ENCODE measurements at places on chromosomes 2 and 18.

- DNase-seq = no peak
Observed at GRCh38 chr2:111225856-111226255, 105.1 kb downstream of the BCL2L11 start.

- no peak for DNase-seq
Observed at GRCh38 chr2:28357055-28357454, 35.6 kb upstream of the FOSL2 start.

- no peak for DNase-seq
Observed at GRCh38 chr2:106614511-106615291, 127.5 kb downstream of the CD8B2 start.

GRCh38 chr2:71453404-71454220, at the start of gene DYSF:
TSS of gene DYSF (plus strand) at chr2:71453561.
- DNase-seq = no peak

DNA sequence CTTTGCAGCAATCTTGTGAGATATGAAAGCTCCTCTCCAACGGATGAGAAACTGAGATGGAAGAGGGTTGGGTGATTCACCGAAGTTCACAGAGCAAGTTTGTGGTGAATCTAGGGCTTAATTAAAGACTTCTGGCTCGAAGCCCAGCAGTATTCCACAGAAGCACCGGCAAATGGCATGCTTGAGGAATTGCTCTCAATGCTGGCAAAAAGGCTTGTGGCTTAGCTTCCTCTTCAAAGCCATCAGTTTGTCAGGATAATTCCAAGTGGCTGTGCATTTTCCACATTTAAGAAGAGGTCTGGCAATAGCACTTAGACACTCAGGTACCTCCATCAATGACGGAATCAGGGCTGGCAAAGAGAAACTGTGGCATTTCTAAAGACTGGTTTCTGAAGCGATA, 98.7 kb upstream of the SLC66A3 start:
- no peak for DNase-seq

- DNase-seq = no peak
Observed at GRCh38 chr2:147989809-147990403, 30.6 kb downstream of the ORC4 start.

- DNase-seq = no peak
Observed at GRCh38 chr18:49915352-49915751, 102.0 kb upstream of the ACAA2 start.

DNA sequence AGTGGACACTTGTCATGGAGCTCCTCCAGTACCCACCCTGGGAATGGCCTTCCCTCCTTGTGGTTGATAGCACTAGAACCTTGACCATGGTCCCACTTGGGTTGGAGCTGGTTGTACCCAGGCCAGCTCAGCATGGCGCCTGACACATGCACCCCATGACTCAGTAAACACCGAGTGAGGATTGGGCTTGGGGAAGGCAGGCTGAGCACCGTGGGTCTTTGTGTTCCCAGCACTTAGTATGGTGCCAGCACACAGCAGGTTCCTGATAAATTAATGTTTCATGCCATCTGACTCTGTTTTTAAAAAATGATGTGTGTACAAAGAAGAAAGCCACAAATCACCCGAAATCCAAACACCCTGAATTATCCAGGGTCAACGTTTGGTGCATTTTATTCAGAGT, 69.8 kb downstream of the CIB4 start:
- no peak for DNase-seq

DNA sequence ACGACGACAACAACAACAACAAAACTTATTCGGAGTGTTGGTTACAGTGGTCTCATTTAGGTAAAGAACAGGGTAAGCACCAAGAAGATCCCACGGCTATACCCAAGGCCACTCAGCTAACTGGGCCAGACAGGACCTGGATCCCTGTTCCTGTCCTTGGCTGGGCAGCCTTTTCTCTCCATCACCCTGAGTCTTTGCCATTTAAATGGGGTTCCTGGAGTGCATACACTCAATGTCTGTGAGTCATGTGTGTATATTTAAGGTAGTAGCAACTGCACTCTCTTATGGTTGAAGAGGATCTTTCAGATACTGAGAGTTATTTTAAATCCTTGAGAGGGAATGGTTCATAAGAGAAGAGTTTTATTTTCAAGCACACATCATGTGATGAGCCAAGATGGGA, 35.3 kb downstream of the ADCYAP1 start:
- no peak for DNase-seq

GRCh38 chr2:157254041-157254440, 3.5 kb upstream of the GALNT5 start:
- no peak for DNase-seq

DNA sequence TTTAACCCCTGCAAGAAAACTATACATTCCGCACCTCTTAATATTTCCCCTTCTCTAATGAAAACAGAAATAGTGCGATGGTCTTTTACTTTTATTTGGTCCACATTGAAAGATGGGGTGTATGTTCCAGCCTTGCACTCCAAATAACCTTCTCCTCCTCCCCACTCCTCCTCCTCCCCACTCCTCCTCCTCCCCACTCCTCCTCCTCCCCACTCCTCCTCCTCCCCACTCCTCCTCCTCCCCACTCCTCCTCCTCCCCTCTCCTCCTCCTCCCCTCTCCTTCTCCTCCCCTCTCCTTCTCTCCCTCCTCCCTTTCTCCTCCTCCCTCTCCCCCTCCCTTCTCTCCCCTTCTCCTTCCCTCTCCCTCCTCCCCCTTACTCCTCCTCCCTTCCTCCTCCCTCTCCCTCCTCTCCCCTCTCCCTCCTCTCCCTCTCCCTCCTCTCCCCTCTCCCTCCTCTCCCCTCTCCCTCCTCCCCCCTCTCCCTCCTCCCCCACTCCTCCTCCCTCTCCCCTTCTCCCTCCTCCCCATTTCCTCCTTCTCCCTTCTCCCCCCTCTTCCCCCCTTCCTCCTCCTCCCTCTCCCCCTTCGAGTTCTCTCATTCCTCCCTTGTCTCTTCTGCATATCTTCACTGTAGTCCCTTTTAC, 70.4 kb downstream of the ZNF532 start:
- no peak for DNase-seq

GRCh38 chr2:120555092-120555491, 180.6 kb upstream of the GLI2 start:
- no peak for DNase-seq

DNA sequence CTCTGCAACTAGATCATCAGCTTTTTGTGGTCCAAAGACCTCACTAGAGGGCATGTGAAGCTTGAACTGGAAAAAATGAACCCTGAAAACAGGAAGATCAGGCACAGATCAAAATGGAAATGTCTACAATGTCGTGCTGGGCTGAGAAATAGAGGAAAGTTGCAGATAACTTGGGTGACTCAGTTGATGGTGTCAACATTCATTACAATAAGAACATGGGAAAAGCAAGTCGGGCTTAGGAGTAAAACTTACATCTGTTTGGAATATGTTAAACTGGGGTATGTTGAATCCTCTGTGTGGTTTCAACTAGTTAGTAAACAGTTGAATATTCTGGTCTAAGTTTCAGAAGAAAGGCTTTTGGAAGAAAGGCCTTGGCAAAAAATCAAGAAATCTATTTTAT, 940.4 kb downstream of the ERBB4 start:
- no peak for DNase-seq

- no peak for DNase-seq
Observed at GRCh38 chr2:179596018-179596417, 265.4 kb downstream of the ZNF385B start.

DNA sequence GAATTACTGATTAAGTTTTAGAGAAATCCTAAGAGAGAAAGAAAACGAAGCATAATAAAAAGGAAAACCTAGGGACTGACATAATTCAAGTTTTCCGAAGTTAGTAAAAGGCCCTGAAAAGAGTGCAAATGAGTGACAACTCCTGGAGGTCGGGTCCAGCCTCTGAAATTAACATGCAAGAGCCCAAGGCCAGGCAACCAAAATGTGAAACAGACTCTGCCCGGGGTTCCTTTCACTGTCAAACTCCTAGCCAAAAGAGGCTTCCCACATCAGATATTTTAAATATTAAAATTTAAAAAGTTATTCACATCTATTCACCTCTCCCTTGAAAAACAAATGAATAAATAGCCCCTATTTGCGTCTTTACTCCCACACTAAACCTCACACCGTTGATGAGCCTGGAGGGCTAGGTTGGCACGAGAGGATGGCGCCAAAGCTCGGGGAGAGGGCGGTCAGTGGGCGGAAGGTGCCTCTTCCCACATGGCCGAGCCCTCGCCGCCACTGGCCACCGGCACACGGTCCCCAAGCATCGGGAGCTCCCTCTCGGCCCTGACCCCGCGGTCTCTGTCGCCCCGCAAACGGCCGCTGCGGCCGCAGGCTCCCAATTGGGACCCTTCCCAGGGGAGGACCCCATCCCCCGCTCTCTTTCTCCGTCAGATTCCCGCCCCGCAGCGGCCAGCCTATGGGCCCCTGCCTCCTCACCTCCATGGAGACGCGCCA, 630 bp downstream of the PPM1G start:
- no peak for DNase-seq

DNA sequence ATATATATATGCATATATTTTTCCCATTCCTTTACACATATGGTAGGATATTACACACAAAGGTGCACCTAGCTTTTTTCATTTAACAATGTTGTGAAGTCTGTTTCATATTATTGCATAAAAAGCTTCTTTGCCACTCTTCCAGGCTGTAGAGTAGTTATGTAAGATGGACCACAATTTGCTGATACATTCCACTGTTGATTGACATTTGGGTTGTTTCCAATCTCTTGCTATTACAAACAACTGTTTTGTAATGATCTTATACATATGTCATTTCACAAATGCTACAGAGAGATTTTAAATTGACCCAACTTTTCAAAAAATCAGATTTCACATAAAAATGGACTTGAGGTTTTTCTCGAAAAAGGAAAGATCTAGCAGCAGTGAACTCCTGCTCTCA, 301.4 kb downstream of the CDCA7 start:
- no peak for DNase-seq

GRCh38 chr2:204140246-204140645, 203.7 kb downstream of the ICOS start:
- no peak for DNase-seq

DNA sequence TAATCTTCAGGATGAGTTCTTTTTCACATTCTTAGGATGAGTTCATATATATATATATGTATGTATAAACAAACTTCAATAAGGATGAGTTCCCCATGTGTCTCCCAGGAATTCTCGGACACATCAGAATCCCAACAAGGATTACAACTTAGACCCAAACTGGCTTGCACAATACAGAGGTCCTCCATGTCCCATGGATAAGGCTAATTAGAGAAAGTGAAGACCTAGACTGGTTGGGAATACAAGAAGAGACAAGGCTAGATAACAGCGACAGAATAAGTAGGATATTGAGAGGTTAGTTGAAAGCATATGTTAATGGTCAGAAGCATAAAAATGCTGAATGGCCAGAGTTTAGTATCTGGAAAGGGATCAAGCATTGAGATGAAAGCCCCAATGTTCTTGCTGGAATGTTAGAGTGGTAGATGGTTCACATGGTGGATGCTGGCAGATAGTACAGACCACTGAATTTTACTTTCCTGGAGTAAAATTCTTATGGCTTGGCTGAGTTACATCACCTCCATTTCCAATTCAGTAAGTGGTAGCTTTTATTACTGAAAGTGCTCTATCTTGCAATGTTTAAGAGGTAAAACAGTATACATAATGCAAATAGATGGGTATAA, 154.9 kb upstream of the EPHA4 start:
- DNase-seq = no peak

DNA sequence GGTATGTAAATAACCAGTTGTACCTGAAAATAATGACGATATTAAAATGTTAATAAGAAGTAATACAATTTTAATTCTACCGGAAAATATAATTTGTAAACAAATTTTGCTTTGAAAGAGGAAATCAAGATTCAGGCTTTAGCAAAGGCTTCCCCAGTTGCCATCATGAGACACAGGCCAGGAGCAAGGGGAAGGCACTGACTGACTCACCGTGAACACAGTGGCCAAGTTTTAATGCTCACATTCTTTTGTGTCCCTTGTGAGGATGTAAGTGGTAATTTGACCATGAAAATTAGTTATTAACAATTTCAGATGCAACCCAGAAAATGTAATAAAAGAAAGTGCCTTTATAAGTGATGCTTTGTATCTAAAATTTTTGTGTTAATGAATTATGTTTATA, 164.1 kb downstream of the GREB1L start:
- no peak for DNase-seq

DNA sequence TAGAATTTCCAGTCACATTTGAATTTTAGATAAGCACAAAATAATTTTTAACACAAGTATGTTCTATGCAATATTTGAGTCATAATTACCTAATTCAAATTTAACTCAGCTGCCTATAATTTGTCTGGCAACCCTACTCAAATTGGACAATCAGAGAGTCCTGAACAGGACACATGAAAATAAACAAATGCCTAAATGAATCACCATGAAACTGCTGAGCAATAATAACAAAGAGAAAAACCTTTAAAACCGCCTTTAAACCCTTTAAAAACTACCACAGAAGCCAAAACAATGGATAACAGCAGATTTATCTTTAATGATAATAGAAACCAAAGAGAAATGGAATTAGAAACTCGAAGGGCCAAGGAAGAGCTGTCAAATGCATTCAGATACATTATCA, 39.5 kb downstream of the ARL4C start:
- DNase-seq = no peak

GRCh38 chr2:41728788-41729338, 319.0 kb upstream of the PKDCC start:
- DNase-seq = no peak

DNA sequence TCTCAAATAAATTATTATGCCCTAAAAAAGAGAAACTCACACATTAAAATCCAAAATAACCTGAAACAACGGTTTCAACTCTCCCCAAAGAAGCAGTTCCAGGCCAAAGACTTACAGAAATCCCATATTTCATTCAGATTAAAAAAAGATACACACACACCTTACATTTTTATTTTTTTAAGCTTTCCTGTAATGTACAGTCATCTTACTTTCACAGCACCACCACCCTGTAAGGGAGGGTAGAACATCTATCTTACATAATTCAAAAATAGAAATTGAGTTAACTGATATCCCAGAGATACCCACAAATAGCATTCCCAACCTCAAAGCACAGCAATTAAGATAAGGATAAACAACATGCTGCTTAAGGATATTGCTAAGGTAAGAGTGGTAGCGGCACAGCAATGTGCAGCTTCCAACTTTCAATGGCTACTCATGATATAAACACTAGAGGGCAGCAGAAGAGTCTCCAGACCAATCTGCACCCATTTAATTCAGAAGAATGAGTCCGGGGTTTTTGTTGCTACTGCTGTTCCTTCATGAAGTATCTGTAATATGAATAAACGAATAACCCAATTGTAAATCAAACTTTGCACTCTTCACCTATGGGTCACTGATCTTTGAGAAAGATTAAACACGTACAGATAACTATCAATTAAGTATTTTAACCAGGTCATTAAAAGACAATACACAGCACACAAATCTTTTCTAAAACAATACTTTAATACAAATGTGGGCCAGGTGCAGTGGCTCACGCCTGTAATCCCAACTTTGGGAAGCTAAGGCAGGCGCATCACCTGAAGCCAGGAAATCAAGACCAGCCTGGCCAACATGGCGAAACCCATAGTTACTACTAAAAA, 11.3 kb downstream of the GFPT1 start:
- DNase-seq = no peak

GRCh38 chr2:226758921-226759640, 40.5 kb downstream of the IRS1 start:
- DNase-seq = no peak

Data from thoracic aorta (tissue), 2 donors.